Stimulated activated naive CD8-positive, alpha-beta T cell treated with anti-CD3 and anti-CD28 coated beads, Interleukin-15, amount 100 ng/mL, for 72 hours (primary cell): ENCODE measurements at places on chromosomes 12 and 14.

DNA sequence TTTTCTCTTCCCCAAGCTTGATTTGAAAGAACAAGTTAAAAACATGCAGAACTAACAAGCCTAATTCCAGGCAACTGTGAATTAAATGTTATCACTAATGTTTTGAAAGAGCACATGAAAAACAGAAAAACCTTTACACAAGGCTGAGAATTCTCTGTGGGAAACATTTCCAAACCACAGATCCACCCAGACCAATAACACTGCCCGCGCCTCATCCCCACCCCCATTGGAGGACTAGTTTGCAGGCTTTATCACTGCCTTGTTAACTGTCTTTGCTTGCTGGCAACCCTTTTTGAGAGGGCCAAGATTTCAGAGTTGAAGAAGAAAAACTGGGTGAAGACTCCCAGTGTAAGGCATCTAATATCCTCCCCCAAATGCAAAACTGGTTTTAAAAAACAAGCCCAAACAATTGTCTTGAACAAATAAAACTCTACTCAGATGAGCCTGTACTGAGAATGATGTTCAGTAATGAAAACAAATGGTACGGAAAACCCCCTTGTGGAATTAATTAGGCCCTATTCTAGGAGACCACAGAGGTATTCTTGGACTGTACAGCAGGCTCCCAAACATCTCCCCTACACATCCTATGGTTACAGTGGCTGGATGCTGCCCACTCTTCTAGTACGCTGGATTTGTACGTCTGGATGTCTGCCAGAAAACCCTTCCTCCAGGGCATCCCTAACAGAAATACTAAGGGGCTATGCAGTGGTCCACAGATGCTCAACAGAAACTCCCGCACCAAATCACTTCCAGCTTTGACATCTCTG, 5.8 kb downstream of the MAX start:
- DNase-seq = no peak

GRCh38 chr12:6824901-6825381, 3.3 kb upstream of the P3H3 start:
- DNase-seq = no peak

DNA sequence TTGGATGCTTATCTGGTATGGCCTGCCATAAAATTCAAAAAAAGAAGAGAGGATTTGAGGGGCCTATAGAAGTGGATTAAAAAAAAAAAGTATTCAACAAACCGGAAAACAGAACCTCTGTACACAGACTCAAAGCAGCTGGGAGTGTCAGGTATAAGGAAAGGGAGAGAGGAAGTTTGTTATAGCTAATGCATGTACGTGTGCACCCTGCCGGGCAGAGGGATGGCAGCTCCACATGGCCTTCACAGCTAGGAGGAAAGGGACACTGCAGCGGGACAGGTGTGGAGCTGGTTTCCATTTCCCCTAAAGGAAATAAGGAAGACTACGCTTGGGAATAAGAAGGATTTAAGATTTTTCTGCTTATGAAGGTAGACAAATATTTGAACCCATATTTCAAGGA, 21.5 kb downstream of the SLC7A8 start:
- DNase-seq = no peak

- DNase-seq = no peak
Observed at GRCh38 chr12:75685617-75686225, 174.3 kb upstream of the KRR1 start.

- DNase-seq = no peak
Observed at GRCh38 chr12:88401155-88401554, 179.1 kb downstream of the KITLG start.

DNA sequence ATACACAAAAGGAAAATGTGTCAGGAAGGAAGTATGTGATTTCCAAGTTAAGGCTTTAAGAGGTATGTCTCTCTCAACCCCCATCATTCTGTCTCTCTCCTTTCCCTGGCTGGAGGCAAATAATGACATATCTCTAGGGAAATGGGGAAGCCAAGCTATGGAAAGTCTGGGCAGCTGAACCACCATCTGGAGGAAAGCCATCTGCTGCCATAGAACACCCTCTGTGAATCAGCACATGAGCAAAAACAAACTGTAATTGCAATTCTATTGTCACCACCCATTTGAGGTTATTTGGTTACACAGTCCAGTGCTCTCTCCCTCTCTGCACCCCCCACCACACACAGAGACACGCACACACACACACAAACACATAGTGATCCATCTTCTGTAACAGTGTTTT, 766.2 kb downstream of the FLRT2 start:
- DNase-seq = no peak

GRCh38 chr14:92004062-92004461, 35.8 kb downstream of the TRIP11 start:
- DNase-seq = no peak
